ENCODE measurements at places on chromosomes 2 and 18. TPM values are rescaled to one million over a fixed set of nuclear protein-coding genes. Genes with fewer than 3 reads are reported as not detected.

- no peak for DNase-seq
- no peak overlapping the region for H3K27ac ChIP-seq
- no peaks in the 10 kb centered on the region for H3K27me3 ChIP-seq
- no peaks in the 10 kb centered on the region for H3K4me1 ChIP-seq
- H3K36me3 ChIP-seq, result no peaks in the 10 kb centered on the region
- H3K4me3 ChIP-seq, result no peak overlapping the region
These were observed 17.9 kb upstream of the SLC4A10 start for GRCh38 chr2:161606327-161606726.

DNA sequence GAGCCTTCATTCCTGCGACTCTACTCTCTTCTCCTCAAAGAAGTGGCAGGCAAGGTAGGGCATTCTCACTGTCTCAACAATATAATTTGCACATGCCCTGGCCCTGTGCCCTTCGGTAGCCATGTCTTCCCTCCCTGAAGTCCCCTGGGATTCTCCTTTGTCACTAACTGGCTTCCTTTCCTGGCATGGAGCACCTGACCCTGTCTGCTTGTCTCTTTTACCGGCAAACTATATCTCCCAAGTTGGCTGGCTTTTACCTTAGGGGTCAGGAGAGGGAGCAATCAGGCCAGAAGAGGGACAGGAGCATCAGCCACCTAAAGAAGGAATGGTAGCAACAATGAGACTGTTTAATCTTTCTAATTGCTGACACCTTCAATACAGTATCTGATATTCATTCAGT lies 51.9 kb upstream of the RMDN2 start:
- H3K4me1 ChIP-seq, result peaks cover 5% of the 10 kb centered on the region
- no peak overlapping the region for H3K4me3 ChIP-seq
- H3K27me3 ChIP-seq, result no peaks in the 10 kb centered on the region
- H3K36me3 ChIP-seq, result no peaks in the 10 kb centered on the region
- DNase-seq, result no peak
- H3K27ac ChIP-seq, result no peak overlapping the region

- no peaks in the 10 kb centered on the region for H3K27me3 ChIP-seq
- no peaks in the 10 kb centered on the region for H3K36me3 ChIP-seq
- DNase-seq, result no peak
- H3K27ac ChIP-seq, result no peak overlapping the region
These were observed 130.2 kb downstream of the FAM124B start for GRCh38 chr2:224271617-224272236.

DNA sequence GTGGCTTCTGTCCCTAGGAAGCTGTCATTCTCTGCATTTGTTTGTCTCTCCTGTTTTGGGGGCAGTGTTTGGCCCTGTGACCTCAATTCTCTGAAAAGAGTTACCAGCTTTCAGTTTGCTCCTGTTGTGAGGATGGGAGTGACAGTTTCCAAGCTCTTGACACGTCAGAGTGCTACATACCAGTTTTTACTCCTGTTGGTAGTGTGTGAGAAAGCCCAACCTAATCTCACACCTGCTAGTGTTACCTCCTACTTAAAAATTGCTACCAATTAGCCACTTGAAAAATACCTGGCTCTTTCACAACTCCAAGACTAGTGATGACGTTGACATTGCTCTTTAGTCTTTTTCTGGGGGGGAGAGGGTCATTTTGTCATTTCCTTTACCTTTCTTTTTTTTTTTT lies 14.1 kb downstream of the SKA1 start:
- no peak for DNase-seq
- H3K36me3 ChIP-seq, result no peaks in the 10 kb centered on the region
- no peak overlapping the region for H3K27ac ChIP-seq
- no peaks in the 10 kb centered on the region for H3K27me3 ChIP-seq
- no peak overlapping the region for H3K4me3 ChIP-seq

DNA sequence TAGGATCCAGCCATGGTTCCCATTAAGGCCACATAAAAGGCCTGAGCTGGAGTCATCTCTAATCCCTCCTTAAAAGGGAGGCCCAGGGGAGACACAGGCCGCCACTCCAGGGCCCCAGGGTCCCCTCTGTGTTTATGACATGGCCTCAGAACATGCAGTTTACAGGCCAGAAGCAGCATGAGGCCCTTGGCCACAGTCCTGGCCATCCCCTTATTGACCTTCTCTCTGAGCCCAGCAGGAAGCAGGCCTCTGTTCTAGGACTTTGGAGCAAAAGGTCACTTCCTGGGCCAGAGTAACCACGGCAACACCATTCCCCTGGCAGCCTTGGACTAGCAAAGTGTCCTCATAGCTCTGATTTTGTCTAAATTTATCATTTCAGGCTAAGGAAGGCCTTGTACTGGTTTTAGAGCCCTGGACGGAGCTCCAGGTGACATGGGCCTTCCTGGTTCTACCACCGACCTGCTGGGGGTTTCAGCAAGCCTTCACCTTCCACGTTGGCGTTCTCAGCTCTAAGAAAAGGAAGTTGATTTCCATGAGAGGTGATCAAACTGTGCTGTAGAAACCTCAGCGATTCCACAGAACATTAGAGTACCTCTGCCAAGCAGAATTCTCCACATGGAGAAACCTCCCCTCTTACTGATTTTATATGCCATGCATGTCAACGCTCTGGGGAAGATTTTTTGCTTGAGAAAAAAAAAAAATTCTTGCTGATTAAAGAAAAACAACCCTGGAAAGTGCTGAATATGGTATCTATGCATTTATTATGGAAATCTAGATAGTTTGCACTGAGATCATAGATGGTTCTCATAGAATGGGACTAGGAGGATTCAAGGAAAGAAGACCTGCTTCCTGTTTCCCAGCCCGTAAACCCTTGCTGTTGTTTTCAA lies 53.7 kb downstream of the HS1BP3 start:
- DNase-seq, result peak; percentile 93
- peaks cover 32% of the 10 kb centered on the region for H3K4me1 ChIP-seq
- H3K27me3 ChIP-seq, result no peaks in the 10 kb centered on the region
- H3K36me3 ChIP-seq, result no peaks in the 10 kb centered on the region
- H3K27ac ChIP-seq, result peak overlapping the region; percentile 62
- no peak overlapping the region for H3K4me3 ChIP-seq

DNA sequence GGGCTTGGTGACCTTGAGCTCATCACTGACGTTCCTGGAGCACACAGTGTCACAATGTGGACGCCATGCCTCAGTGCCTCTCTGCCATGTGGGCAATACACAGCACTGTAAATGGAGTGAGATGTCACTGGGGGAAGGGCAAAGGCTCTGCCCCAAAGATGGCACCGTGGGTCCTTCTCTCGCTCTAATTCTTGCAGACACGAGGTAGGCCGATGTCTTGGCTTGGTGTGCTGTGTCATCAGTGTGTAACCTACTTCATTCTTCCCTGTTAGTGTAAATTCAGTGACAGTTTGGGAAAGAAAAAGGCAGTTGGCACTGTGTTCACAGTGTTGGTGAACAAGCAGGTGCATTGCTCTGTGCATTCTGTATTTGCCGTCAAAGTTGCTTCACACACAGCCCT lies 309.3 kb upstream of the MYT1L start:
- H3K36me3 ChIP-seq, result no peaks in the 10 kb centered on the region
- H3K27me3 ChIP-seq, result no peaks in the 10 kb centered on the region
- no peaks in the 10 kb centered on the region for H3K4me1 ChIP-seq
- no peak overlapping the region for H3K27ac ChIP-seq
- no peak for DNase-seq

DNA sequence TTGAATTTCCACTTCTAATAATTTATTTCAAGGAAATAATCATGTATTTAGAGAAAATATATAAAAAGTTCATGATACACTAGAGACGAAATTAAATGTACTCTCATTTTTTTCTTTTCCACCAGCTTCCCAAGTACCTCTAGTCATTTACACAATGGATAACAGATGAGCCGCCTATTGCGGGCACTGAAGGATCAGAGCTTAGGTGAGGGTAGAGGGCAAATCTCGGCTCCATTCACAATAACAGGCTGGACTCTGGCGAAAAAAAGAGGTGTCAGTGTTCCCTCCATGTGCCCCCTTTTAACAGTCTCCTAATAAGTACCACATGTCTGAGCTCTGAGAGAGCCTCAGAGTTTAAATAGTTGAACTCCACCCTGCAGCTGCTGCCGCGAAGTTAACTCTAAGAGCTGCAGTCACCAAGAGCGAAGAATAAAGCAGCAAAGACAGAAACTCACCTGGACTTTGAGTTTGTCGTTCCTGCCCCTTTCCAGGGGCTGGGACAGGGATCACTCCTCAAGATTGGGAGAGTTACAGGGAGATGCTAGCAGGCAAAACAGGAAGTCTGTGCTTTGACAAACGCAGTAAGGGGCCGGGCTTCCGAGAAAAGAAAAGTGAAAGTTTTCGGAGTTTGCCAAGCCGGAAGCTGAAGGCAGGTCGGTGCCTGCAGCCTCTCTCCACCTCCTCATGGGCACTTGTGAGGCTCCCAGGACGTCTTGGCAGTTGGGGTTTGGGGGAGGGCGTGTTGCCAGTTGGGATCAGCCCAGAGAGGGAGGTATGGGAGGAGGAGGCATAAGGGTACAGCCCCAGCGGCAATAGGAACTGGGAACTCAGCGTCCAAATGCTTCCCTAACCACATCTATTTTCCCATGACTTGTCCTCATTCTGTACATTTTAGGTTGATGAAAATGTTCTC lies at the start of gene SP110:
Gene SP110 (minus strand): TSS at position 566 of the 913 bp plus-strand sequence. CDS start 3,057 bp downstream, outside the sequence.
- peak; percentile 82 for DNase-seq
- no peaks in the 10 kb centered on the region for H3K27me3 ChIP-seq
- no peaks in the 10 kb centered on the region for H3K36me3 ChIP-seq
- H3K4me1 ChIP-seq, result peaks cover 6% of the 10 kb centered on the region
- peak within 1 kb of the TSS; percentile 48 for H3K4me3 ChIP-seq
- H3K27ac ChIP-seq, result no peak within 1 kb of the TSS

DNA sequence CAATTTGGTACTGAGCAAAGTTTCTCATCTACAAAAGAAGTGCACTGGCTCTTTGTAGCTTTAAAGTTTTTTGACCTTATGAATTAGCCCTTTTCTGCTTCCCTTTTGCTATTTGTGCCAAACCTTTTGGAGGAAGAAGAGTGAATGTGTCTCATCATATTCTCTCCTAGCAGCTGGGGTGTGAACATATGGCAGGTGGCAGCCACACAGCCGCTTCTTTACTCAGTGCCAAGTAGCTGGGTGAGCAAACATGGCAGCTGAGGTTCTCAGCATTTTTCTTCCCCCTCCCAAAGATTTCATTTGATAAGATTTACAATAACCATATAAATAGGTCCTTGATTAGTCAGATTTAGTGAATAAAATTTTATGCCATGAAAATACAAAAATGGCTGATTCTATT lies 46.7 kb upstream of the STK17B start:
- no peaks in the 10 kb centered on the region for H3K36me3 ChIP-seq
- no peaks in the 10 kb centered on the region for H3K4me1 ChIP-seq
- no peak overlapping the region for H3K4me3 ChIP-seq
- H3K27me3 ChIP-seq, result no peaks in the 10 kb centered on the region

Gene ANKRD30B
- not detected for polyA plus RNA-seq

GRCh38 chr2:147222506-147222905 lies 622.3 kb upstream of the ACVR2A start:
- H3K4me3 ChIP-seq, result no peak overlapping the region
- no peak overlapping the region for H3K27ac ChIP-seq
- H3K4me1 ChIP-seq, result no peaks in the 10 kb centered on the region
- H3K27me3 ChIP-seq, result no peaks in the 10 kb centered on the region
- no peaks in the 10 kb centered on the region for H3K36me3 ChIP-seq

Gene TRIM43
- not detected for polyA plus RNA-seq

DNA sequence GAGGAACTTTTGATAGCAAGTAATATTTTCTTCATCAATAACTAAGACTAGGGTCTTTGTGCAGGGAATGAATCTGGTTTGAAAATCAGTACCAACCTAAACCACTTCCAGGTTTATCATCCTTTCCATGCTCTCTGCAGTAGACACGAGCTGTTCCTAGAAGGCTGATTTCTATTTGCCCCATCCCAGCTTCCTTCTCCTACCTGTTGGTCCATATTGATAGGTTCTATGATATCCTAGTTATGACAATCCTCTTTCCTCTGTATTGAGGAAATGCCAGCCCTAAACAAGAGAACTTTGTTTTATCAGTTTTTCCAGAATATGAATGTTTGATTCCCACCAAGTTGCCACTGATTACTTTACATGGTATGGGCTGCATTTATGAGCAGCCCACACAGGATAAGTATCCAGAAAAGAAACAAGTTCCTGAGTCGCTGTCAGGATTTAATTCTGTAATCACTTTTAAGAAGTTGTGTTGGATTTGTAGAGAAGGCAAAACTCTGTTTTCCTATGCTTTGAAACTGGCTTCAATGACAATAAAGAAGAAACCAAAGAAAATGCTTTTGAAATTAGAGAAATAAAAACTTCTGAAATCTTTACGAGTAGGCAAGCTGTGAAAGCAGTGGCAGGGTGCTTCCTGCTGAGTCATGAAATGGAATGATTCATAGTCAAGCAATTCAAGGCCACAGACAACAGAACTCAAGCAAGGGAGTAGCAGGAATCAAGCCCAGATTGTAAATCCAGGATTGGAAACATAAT lies 37.3 kb upstream of the TANK start:
- DNase-seq, result peak; percentile 70
- no peaks in the 10 kb centered on the region for H3K27me3 ChIP-seq
- peaks cover 4% of the 10 kb centered on the region for H3K4me1 ChIP-seq

- H3K36me3 ChIP-seq, result no peaks in the 10 kb centered on the region
- H3K27ac ChIP-seq, result no peak overlapping the region
- no peaks in the 10 kb centered on the region for H3K4me1 ChIP-seq
- no peak for DNase-seq
These were observed 48.8 kb upstream of the IHH start for GRCh38 chr2:219109471-219109870.

- no peak overlapping the region for H3K4me3 ChIP-seq
- H3K36me3 ChIP-seq, result no peaks in the 10 kb centered on the region
- H3K4me1 ChIP-seq, result no peaks in the 10 kb centered on the region
- no peak for DNase-seq
- H3K27me3 ChIP-seq, result no peaks in the 10 kb centered on the region
These were observed 73.9 kb upstream of the RPL31 start for GRCh38 chr2:100928235-100928634.

GRCh38 chr2:88680266-88680902 lies 11.1 kb upstream of the RPIA start:
- no peaks in the 10 kb centered on the region for H3K36me3 ChIP-seq
- no peak overlapping the region for H3K4me3 ChIP-seq
- H3K4me1 ChIP-seq, result peaks cover 5% of the 10 kb centered on the region
- peak overlapping the region; percentile 67 for H3K27ac ChIP-seq
- no peaks in the 10 kb centered on the region for H3K27me3 ChIP-seq

- H3K4me3 ChIP-seq, result no peak overlapping the region
- DNase-seq, result no peak
These were observed 50.1 kb upstream of the CRACDL start for GRCh38 chr2:98985905-98986666.

DNA sequence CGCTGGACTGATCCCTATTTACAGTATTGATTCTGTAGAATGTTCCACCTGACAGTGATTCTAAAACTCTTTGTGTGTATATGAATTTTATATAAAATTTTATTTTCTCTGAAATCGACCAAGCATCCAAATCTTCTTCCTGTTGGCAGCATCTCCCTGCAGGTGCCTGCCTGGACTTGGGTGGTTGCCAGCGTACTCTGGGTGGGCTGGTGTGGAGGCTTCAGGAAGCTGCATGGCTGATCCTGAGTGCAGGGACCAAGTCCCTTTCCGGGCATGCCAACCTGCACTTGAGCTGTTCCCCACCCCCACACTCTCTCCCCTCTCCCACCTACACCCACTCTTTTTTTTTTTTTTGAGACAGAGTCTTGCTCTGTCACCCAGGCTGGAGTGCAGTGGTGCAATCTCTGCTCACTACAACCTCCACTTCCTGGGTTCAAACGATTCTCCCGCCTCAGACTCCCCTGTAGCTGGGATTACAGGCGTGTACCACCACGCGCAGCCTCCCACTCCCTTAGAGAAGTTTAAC lies 53.2 kb upstream of the ALKAL2 start:
- H3K27me3 ChIP-seq, result no peaks in the 10 kb centered on the region
- DNase-seq, result no peak
- no peak overlapping the region for H3K27ac ChIP-seq
- H3K4me3 ChIP-seq, result no peak overlapping the region

GRCh38 chr2:189582809-189583192 lies 2.2 kb upstream of the SLC40A1 start:
- no peak overlapping the region for H3K27ac ChIP-seq
- H3K4me3 ChIP-seq, result no peak overlapping the region
- H3K4me1 ChIP-seq, result peaks cover 10% of the 10 kb centered on the region
- H3K36me3 ChIP-seq, result no peaks in the 10 kb centered on the region

Measured in ovary (tissue), 10 donors.